ENCODE measurements at places on chromosomes 11 and 22.

- no peak for DNase-seq
Measured at GRCh38 chr11:17648528-17648927, 70.8 kb upstream of the MYOD1 start.

- DNase-seq = no peak
Measured at GRCh38 chr11:33920838-33921613, 29.1 kb upstream of the LMO2 start.

DNA sequence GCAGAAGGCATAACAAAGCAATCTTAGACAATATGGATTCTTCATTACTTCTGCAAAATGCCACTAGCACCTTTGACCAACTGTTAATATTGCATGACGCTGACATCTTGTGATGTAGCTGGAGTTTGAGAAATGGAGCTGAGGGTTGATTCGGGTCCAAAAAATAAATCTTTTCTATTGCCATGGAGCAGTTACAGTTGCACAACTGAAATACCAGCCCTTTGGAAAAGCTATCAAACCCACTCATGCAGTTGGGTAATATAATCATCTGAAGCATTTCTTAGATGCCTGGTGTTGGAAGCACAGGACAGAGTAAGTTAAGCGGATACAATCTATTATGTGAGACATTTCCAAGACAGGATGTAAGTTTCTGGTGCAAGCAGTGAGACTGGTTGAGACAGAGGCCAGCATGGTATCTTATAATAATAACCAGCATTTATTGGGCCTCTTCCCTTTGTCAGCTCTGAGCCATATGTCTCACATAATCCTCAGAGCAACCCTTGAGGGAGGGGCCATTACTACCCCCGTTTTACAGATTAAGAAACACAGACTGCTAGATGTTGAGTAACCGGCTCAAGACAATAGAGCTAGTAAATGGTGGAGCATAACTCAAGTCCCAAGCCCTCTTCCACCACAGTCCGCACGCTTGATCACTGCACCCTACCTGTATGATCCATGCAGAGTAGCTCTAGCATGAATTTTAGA, 74.9 kb upstream of the CAPRIN1 start:
- no peak for DNase-seq

GRCh38 chr11:24295360-24295759, 201.5 kb upstream of the LUZP2 start:
- DNase-seq = no peak

DNA sequence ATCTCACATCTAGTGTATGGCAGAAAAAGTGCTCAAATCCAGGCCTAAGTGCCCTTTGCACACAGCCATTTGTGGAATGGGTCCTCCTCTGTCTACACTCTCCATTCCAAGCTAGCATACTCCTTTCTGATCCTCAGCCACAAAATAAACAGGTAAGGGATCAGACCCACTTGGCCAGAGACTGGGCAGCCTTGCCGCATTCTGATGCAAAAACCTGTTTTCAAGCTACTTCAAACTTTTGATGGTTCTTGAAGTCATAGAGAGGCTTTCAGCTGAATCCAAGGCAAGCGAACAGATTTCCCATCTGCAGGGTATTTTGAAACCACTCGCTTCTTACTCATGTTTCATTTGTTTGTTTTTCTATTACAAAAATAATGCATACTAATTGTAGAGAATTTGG, 136.6 kb upstream of the NAV2 start:
- no peak for DNase-seq

DNA sequence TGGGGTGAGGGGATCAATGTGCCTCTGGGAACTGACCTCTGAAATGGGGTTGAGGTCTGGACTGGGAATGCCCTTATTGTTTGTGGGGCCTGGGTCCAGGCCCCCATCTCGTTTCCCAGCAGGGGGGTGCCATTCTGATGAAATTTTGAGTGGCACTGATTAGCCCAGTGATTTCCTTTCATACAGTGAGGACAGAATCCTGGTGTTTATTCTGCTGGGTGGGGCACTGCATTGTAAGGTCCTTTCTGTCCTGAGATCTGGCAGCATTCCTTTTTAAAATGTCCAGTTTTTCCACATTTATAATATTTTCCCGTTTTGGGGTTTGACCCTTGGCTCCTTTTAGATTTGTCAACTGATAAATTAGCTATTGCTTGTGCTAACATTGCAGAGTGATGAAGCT, 27.1 kb downstream of the OR10A6 start:
- DNase-seq = no peak

- no peak for DNase-seq
Measured at GRCh38 chr11:88435415-88435814, 97.9 kb upstream of the CTSC start.

DNA sequence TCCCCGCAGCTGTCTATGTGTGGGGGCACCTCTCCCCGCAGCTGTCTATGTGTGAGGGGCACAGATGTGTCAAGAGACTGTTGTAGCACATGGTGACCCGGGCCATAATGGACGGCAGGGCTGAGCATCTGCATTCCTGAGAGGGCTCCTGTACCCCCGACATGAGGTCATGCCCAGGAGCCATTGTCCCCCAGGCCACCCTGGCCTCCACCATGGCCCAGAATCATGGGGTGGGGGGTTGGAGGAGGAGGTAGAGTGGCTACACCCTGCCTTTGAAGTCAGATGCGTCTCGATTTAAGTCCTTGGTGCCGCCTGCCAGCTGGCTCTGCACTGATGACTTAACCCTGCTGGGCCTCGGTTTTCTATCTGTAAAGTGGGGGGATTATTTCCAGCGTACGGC, 49.1 kb downstream of the ARHGAP8 start:
- no peak for DNase-seq

DNA sequence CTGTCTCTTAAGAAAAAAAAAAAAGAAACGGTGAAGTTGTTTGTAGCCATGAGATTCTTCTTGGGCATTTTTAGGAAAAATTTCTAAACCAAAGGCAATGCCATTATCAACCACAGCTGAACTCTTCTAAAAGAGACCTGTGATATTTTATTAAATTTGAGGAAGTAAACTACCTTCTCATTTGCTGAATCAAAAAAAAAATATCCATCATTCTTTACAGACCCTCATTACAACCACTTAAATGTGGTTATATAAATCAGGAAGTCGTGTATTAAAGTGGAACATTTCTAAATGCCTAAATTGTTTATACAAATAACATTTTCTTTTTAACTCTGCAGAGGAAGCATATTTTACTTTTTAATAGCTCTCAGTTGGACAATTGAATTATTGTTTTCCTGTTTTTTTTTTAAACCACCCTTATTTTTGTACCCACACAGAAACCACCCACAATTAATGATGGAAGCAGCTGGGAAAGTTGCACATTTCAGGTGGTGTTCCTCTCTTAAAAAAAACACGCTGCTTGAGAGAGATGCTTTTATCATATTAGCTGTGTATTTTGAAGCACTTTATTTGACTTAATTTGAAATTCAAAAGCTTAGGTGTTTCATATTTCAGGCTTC, 91.2 kb downstream of the ARHGAP42 start:
- no peak for DNase-seq

DNA sequence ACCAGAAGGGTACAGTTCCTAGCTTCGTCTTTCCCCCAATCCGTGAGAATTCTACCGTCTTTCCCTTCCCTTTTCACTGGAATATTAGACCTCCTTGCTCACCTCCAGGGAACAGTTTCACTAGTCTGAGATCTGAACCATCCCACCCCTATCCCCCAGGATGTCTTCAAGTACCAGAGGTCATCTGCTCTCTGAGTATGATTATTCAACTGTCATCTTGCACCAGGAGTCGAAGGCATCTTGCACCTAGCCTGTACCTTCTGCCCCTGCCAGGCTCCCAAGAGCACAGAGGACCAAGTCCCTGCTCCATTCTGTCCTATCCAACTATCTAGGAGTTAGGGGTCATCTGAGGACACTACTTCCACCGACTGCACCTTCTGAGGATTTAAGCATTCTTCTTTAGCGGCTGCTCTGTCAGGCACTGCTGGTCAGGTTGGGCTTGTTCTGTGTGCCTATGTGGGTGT, 804 bp downstream of the ACER3 start:
- DNase-seq = no peak

DNA sequence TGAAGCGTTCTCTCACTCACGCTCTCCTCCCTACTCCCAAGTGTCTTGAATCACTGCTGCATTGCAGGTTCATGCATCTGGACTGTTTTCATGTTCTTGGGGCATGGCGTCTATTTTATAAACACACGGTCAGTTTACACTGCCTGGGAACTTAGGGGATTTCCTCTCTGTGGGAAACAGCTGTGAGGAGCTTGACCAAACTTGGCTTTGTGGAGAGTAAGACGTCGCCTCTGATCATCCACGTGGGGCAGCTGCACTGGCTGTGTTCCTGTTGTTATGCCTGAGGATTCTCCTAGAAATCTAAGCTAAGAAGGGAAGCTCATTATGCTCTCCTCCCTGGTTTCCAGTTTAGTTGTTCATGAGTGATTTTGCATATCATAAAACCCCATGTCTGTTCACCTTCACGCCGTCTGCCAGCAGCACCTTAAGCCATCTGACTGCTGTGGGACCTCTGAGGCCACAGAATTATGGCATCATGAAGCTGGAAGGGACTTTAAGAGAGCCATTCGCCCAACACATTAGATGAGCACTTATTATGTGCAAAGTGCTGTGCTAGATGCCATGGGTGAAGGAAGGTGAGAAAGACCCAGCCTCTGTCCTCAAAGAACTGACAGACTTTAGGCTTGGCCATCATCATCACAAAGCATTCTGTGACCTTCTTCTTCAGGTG, 38.8 kb upstream of the POU2AF1 start:
- peak; percentile 37 for DNase-seq

DNA sequence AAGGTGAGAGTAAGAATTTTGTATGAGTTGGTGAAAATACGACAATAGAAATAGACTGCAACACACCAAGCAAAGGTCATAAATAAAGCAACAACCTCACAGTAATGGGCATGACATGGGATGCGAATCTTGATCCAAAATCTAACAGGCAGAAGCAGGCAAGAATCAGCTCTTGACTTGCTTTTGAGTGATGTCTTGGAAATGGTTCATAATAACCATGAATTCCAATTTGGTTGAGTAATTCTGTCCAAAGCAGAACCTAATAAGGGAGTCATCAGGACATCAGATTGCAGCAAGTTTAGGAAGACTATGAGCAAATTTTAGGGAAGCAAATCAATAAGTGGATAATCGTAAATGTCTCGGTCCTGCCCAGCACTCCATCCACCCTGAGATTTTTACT, 224.0 kb upstream of the ISX start:
- DNase-seq = no peak

DNA sequence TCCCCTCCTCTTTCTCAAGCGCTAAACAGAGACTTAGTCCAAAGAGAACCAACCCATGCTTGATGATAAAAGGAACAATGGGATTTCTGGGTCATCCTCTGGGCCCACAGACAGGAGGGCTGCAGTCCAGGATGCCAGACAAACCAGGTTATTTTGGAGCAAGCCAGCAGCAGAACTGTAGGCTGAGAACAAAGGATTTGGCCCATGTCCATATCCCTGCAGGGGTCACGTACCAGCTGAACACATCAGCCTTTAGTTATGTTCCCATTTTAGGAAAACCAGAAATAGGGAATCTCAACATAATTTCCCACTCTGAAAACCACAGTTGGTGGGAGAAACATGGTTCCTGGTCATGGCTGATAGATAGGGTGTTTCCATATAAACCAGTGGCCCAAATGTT, 533.6 kb upstream of the CADM1 start:
- DNase-seq = no peak

GRCh38 chr22:16609548-16610261, 17.1 kb upstream of the CCT8L2 start:
- DNase-seq = no peak

- DNase-seq = no peak
Measured at GRCh38 chr22:29383740-29384139, 4.6 kb downstream of the AP1B1 start.

DNA sequence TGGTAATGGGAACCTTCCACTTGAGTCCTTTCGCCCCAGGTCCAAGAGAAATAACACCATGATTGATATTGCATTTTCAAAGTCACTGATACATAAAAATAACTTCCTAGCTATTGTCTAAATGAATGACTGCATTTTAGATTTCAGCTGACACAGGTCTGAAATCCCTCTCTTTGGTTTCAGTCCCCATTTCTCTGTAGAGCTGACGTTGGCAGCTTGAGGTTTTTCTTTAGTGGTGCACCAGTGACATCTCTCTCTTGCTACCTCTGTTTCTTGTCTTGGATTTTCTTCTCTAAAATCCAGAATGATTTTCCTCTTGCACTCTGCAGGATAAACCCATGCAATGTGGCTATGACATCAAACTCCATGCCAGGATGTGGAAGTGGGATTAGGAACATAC, 31.7 kb upstream of the SORL1 start:
- no peak for DNase-seq

GRCh38 chr11:117607449-117607848, 189.6 kb downstream of the DSCAML1 start:
- DNase-seq = no peak

DNA sequence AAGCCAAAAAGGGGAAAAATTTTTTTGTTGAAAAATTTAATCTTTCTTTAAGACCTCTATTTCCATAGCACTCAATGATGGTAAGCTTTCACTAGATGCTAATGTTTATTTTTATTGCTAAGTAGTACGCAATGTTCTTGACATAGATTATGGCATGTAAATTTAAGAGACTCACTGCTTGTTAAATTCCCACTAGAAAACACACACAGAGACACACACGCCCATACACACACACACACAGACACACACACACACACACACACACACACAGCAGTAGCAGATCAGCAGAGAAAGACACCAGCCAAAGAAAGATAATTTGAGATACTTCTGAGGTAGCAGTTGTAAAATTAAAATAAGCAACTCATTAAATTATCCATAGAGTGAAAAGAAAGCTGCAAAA, 16.0 kb upstream of the BDNF start:
- no peak for DNase-seq

- peak; percentile 54 for DNase-seq
Measured at GRCh38 chr11:91081440-91082043, 858.7 kb upstream of the CHORDC1 start.

DNA sequence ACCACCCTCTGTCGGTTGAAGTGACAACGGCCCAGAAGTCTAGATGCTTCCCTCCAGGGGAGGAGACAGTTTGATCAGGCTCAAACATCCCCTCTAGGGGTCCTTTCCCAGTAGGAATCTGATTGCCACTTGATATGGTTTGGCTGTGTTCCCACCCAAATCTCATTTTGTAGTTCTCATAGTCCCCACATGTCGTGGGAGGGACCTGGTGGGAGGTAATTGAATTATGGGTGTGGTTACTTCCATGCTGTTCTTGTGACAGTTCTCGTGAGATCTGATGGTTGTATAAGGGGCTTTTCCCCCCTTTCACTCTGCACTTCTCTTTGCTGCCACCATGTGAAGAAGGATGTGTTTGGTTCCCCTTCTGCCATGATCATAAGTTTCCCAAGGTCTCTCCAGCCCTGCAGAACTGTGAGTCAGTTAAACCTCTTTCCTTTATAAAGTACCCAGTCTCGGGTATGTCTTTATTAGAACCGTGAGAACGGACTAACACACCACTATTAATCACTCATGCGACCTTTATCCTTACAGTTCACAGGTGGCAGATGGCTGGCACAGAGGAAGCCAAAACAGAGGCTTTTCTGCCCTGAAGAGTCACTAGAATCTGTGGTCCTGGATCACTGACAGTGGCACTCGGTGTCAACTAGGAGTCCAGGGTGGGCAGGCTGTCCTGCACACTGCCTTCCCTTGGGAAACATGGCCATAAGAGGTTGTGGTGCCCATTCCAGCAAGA, 21.6 kb downstream of the ASPHD2 start:
- DNase-seq = no peak

- no peak for DNase-seq
Measured at GRCh38 chr11:66218036-66218435, 50.4 kb upstream of the RAB1B start.

- no peak for DNase-seq
Measured at GRCh38 chr11:65130631-65131416, 3.5 kb downstream of the SYVN1 start.

Measured in psoas muscle (tissue), 8 donors.